ENCODE measurements at places on chromosomes 13 and 19.
A peak's percentile ranks its signal among the peaks of the same experiment; 100 is the strongest.

- peak; percentile 6 for DNase-seq
Observed at GRCh38 chr13:101757446-101758039, 305.1 kb downstream of the ITGBL1 start.

GRCh38 chr13:77911751-77912150 lies 6.9 kb downstream of the EDNRB start:
- DNase-seq, result no peak

- no peak for DNase-seq
Observed at GRCh38 chr19:23519031-23519430, 123.8 kb upstream of the ZNF91 start.

DNA sequence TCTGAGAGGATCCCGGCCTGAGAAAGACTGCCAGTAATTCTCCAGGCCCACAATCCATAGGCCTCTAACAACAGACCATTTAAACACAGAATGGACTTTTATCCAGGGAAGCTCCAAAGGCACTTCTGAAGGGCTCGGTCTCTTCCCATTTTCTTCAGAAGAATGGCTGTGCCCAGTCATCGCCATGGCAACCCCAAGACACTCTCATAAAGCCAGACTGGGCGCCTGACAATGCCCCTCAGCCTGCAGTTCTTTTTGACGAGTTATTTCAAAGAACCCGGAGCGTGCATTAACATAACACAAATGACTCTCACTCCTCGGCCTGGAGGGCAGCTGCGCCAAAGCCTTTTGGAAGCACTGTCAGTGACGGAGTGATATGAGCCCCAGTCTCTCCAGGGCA lies 61.0 kb downstream of the RASA3 start:
- peak; percentile 46 for DNase-seq

DNA sequence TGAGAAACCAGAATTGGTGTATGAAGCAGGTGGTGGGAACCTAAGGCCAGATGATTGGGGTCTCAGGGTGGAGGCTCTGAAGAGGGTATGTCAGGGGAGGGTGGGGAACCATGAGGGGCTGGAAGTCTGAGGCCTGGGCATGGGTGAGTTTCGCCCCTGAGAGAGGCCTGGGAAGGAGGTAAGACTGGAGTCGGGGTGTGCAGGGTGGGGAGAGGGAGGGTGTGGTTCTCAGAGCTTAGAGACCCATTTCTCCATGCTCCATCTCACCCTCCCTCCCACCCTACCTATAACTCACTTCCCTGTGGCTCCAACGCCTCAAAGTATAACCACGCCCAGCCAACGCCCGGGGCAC lies 1.0 kb upstream of the KLHL26 start:
- no peak for DNase-seq

- DNase-seq, result no peak
Observed at GRCh38 chr19:40150170-40150569, 41.1 kb upstream of the MAP3K10 start.

DNA sequence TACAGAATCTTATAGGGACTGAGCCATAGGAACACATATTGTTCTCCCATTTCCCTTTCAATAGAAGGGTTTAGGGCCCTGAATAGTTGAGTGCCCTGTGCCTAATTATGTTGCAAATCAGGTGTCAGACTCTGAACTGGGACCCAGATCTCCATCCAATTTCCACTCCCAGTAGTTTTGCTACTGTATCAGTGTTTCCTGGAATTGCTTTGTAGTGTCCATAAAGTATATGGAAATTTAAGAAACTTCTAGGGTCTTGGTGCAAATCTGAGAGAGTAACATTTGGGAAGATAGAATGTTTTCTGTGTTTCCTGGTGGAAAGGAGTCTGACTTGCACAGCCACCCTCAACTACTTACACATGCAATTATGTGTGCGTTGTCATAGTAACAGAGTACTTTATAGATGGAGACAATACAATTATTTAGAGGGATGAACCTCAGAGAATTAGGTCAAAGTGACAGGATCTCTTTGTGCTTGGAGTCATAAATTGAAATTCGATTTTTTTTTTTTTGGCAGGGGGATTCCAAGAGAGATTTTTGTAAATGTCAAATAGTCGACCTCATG lies 646 bp upstream of the SLC10A2 start:
- no peak for DNase-seq

- DNase-seq, result peak; percentile 49
Observed at GRCh38 chr13:100128373-100128772, 39.5 kb downstream of the PCCA start.

GRCh38 chr13:66296328-66296727 lies 933.8 kb downstream of the PCDH9 start:
- DNase-seq, result no peak

DNA sequence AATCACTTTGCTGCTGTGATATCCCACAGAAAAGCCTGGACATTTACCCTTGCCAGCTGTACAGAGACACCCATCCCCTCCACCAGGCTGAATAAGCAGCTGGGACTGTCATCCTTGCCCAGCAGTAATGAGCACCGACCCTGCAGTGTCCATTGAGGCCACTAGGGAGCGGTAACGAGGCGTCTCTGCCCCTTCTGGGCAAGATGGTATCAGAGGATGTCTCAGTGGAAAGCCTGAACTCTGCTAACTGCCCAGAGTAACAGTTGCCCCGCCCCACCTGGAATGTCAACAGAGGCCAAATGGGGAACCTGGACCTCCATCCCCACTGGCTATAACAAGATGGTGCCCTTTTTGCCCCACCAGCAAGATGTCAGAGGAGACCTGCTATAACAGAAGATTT lies 22.8 kb upstream of the CEACAM20 start:
- DNase-seq, result peak; percentile 73

GRCh38 chr13:109468123-109468522 lies 318.3 kb downstream of the IRS2 start:
- DNase-seq, result no peak

- peak; percentile 82 for DNase-seq
Observed at GRCh38 chr19:12777217-12778016, 2.1 kb upstream of the HOOK2 start.

- DNase-seq, result peak; percentile 28
Observed at GRCh38 chr13:38417727-38418126, 68.1 kb downstream of the UFM1 start.

DNA sequence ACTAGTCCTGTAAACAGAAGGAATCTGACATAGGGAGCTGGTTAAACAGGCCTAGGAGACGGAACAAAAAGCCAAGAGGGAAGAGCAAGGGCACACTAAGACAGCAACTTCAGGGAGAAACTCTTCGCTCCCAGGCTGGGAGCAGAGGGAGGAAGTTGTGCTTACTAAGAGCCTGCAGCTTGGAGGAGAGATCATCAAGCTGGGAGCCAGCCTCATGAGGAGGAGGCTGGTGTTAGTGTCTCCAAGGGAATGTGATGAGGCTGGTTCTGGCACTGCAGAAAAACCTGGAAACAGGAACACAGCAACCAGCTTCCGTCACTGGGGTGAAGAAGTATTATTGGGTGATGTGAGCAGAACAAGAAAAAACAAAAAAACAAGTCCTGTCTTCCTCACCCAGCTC lies 1027.3 kb downstream of the UQCRFS1 start:
- DNase-seq, result no peak

- no peak for DNase-seq
Observed at GRCh38 chr19:45161738-45162607, 1.2 kb upstream of the NKPD1 start.

- DNase-seq, result no peak
Observed at GRCh38 chr13:113122550-113123225, at the start of gene F10. F10 (plus strand) TSS chr13:113122799; CDS start chr13:113122856, 57 bp downstream.

DNA sequence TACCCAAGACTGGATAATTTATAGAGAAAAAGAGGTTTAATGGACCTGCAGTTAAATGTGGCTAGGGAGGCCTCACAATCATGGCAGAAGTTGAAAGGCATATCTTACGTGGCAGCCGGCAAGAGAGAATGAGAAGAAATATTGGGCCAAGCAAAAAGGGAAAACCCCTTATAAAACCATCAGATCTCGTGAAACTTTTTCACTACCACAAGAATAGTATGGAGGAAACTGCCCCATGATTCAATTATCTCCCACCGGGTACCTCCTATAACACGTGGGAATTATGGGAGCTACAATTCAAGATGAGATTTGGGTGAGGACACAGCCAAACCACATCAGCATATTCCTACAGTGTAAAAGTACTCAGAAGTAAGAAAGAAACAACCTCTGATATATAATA lies 4.7 kb upstream of the KBTBD7 start:
- no peak for DNase-seq

DNA sequence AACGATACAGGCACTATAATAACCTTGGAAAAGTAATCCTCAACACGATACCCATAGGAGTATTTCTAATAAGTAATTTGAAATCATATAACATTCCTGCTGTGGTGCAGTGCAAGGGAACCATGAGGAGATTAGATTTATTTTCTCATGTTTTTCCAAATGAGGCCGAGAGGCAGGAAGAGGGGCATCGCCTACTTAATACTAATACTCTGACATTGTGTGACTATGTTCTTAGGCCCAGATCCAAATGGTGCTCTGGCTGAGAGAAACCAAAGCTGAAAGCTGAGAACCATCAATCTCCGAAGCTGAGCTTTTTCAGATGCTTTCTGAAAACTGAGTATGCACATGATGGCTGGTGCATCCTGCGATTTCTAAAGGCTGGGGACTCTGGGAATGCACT lies 248.0 kb upstream of the MAB21L1 start:
- no peak for DNase-seq
